Left cardiac atrium (tissue), 4 donors: ENCODE measurements at places on chromosomes 3 and 15. TPM values are rescaled to one million over a fixed set of nuclear protein-coding genes. Genes with fewer than 3 reads are reported as not detected.

DNA sequence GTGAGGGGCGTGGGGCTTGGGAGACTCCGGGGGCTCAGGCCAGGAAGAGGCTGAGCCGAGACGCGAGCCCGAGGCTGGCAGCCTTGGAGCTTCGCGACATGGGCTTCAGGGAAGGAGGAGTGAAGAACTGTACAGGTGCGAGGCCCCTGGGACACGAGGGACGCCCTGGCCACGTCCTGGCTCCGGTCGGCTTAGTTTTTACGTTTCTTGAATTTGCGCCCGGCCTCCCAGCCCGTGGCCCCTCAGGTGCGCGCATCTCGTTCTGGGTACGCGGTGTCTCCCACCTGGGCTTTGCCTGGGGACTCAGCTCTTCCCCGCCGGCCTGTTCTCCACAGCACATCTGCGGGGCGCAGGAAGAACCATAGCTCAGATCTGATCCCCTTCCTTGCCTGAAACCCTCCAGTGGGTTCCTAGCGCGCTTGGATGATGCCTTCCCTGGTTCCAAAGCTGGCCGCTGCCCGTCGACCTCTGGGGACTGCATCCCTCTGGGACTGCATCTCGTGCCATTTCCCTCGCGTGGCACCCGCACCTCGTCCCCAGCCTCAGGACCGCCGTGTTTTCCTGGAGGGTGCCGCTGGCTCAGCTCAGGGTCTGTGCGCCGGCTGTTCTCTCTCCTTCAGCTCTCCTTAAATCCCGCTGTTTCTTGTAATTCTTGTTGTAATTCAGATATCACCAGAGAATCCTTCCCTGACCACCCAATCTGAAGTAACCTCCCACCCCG is 614 bp downstream of the CHCHD6 start:
- DNase-seq = no peak

DNA sequence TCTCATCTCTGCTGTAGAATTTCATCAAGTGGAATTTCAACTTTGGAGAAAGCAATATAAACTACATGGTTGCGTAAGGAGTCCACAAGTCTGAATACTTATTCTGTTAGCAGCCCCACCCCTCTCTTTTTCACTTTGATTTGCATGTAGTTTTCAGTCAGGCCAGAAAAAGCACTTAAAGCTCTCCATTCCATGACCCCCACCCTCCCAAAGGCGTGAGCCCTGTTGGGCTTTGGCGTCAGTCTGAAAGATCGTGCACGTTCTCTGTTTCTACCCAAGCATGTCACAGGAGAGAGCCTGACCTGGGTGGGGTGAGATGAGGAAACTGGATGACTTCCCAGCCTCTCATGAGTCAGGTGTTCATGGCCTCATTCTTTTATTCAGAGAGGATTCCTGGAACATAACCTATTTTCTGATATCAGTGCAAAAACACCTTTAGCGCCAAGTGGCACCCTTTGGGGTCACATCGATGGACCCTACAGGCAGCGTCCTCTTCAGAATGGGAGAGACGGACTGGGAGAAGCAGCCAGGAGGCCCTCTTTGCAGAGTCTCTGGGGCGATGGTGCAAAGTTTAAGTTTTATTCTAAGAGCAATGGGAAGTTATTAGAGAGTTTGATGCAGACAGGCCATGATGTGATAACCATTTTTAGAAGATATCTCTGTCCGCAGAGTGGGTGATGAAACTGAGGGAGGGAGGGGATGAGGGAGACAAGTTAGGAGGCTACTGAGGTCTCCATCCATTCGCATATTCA is 55.8 kb downstream of the LSM3 start:
- peak; percentile 72 for DNase-seq

- DNase-seq = no peak
These were observed 354.0 kb upstream of the ROBO2 start for GRCh38 chr3:76685858-76686257.

- no peak for DNase-seq
These were observed 966.1 kb downstream of the AGBL1 start for GRCh38 chr15:87045746-87046145.

DNA sequence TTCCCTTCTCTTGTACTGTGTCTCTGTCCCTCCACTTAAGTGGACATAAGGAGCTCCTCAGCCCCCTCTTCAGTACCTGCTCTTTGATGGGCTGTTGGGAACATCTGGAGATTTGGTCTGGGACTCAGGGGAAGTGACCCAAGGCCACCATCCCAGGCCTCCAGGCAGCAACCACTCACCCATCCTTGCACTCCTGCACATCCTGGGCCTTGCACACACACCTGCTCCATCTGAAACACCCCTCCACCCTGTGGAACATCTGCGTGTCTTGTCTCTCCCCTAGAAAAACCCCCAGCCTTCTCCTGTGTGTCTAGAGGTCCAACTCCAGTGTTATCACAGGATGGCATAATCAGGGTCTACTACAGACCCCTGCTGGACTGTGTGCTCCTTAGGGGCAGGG is 74.3 kb downstream of the ABTB1 start:
- DNase-seq = no peak

DNA sequence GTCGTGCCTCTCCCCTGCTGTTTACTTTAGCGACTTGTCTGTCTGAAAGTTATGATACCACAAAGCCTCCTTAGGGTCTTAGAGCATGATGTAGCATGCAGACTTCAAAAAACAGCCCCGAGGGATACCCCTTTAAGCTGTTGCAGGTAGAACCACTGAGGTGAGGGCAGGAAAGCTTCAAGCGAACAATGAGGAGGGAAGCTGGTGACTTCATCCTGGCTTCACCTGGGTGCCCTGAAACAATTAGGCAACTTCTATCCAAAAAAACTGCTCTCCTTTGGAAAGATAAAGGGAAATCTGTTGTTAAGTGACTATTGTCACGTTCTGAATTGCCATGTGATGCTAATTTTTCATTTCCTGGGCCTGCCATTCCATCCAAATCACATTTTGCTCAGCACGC is 231.6 kb downstream of the SOX2 start:
- no peak for DNase-seq

GRCh38 chr3:156630081-156630772 is 44.2 kb upstream of the TIPARP start:
- no peak for DNase-seq

DNA sequence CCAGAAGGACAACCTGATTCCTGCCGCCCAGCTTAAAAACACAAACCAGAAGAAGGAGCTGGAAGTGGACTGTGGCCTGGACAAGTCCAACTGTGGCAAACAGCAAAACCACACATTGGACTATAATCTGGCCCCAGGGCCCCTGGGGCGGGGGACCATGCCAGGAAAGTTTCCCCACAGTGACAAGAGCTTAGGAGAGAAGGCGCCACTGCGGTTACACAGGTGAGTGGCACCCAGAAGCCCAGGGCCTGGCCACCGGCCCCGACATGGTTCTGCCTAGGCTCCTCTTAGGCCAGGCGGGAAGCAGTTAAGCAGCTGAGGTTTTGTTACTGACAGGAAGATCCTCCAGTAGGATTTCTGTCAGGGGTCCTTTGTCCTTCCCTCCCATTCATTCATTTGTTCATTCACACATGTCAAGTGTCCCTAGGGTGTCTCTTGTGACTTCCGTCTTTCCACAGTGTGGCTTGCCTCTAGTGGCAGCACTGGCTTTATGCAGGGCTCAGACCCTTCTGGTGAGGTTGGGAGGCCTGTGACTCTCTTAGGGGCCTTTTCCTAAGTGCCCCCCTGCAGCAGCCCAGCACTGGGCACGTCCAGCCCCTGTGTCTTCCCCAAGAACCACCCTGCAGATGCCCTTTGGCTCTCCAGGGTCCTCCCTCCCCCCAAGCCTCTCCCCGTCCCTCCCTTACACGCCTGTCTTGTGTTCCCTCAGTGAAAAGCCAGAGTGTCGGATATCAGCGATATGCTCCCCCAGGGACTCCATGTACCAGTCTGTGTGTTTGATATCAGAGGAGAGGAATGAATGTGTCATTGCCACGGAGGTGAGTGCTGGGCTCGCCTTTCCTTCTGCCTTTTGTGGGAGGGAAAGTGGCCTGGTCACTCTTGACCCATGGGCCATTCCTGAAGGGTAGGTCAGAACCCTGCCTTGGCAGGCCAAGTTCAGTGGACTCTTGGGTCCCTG is 7.8 kb downstream of the DLL4 start:
- no peak for DNase-seq

DNA sequence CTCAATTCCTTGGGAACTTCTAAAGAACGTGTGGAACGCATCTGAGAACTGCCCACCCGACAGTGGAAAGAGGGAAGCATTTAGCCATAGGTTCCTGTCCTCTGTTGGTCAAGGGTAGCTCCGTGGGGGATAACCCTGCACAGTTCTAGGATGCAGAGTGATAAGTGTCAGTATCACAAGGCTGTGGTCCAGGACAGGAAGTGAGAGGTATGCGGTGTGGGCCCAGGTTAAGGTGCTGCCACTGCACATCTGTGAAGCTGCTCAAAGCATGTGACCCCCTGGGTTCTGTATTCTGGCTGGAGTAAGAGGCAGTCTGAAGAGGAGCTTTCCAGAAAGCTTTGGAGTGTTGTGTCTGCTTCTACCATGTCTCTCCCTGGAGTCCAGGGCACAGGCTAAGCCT is 51.7 kb upstream of the HES1 start:
- DNase-seq = no peak

GRCh38 chr15:89625716-89626115 is 29.6 kb downstream of the KIF7 start:
- DNase-seq = no peak

DNA sequence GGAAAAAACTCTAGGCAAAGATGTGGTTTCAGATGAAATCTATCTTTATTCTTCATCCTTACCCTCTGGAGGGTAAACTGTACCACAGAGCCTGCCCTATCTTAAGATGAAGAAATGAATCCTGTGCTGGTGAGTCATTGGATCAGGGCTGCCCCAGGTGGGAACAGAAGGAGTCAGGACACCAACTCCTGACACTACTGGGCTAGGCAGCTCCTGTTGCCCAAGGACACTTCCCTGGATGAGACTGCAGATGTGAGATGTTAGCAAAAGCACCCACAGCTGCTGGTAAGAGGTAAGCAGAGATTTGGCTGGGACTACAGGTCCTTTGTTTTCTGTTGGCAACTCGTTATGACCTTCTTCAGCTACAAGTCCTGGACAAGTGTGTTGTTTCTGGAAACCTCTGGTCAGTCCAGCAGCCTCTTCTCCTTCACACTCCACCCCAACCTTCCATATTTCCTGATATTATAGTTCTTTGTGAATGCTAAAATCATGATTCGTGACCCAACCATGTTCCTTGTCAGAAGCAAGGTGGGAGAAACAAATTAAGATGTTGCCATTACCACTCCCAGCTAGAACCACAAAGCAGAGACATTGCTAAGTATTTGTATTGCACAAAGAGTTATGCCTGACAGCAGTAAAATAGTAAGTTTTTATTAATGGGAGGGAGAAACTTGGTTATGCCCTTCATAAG is 104.2 kb upstream of the TGFBR2 start:
- no peak for DNase-seq

GRCh38 chr3:184126006-184126405 is 9.2 kb upstream of the EIF2B5 start:
- DNase-seq = no peak

DNA sequence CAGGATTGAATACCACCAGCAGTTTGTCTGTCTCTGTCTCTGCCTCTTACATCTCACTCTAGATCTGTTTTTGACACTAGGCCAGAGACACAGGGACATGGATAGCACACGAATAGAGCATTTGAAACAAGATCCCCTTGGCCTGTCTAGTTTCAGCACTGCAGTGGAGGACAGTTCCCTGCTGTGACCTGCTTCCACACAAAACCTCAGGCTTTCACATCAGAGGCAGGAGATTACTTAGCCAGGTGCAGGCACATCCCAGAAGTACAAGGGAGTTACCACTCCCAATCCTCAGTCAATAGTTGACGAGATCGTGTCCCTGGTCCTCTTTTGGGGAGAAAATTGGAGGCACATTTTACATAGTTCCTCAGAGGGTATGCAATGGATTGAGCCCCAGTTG is 34.0 kb upstream of the CCK start:
- DNase-seq = no peak

- peak; percentile 54 for DNase-seq
These were observed at the start of gene RAB6B for GRCh38 chr3:133895208-133896001. RAB6B (minus strand) TSS chr3:133895882; CDS start chr3:133895466, 416 bp downstream.

DNA sequence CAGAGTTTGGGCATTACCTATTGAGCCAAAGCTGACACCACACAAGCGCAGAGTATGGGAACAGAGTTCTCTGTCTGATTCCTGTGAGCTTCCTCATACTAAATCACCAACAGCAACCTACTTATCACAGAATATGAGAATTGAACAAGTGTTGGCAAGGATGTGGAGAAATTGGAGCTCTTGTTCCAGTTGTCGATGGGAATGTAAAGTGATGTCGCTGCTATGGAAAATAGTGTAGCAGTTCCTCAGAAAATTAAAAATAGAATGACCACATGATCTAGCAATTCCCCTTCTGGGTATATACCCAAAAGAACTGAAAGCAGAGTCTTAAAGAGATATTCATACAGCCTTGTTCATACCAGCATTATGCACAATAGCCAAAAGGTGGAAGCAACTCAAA is 33.4 kb downstream of the CD86 start:
- DNase-seq = no peak

- no peak for DNase-seq
These were observed 614.8 kb upstream of the ZNF717 start for GRCh38 chr3:76400141-76400540.

DNA sequence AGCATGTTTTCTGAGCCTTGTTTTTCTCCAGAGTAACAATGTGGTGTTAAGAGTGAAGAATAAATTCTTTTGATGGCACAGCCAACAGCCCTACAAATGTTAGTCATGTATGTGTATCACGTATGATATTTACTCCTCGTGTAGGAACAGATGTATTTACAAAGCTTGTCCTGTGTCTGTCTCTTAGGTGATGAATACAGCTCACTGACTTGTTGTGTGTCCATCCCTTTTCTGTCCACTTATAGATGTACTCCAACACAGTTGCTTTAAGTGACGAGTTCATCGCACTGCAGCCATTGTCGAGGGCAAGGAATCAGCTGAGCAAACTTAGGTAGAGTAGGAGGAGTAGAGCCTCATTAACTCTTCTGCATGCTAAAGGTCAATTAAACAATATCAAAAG is 78.1 kb downstream of the DCUN1D1 start:
- no peak for DNase-seq

DNA sequence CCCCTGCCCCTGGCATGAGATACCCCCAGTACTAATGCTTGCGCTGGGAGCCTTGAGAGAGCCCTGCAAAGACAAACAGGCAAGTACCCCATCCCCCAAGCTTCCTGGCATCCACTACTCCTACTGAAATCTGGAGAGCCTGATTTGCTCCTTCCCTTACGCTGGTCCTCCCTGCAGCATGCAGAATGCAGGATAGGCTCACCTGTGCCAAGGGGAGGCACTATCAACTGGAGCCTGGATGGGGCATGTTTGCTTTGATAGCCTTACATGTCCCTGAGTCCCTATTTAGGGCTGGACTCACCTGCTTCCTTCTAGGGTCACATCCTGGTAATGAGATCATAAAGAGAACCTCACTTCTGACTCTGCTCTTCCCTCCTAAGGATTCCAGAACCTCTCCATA is 42.9 kb downstream of the RAB11A start:
- no peak for DNase-seq

GRCh38 chr3:10008588-10009344 is 17.5 kb upstream of the FANCD2 start:
- peak; percentile 89 for DNase-seq

DNA sequence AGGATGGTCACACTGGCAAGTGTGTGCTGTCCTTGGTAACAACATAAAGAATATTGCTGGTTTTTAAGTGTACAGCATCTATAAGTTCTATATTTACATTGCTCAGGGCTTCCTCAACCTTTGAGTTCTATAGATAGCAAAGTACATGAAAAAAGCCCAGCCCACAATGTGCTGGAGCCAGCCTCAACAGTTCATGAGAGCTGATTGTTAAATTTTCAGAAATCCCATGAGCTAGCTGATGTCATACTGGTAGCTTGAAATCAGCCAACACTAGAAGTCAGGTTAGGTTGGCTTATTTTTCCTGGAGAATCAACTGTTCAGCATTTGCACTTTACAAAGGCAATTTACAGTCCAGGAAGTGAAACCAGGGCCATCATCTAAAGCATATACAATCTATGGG is 102.8 kb downstream of the STRIT1 start:
- no peak for DNase-seq

UCN2 gene
- total RNA-seq = not detected

CCDC33 gene
- not detected for total RNA-seq
